ENCODE measurements at places on chromosomes 3 and 15. TPM values are rescaled to one million over a fixed set of nuclear protein-coding genes. Genes with fewer than 3 reads are reported as not detected.

DNA sequence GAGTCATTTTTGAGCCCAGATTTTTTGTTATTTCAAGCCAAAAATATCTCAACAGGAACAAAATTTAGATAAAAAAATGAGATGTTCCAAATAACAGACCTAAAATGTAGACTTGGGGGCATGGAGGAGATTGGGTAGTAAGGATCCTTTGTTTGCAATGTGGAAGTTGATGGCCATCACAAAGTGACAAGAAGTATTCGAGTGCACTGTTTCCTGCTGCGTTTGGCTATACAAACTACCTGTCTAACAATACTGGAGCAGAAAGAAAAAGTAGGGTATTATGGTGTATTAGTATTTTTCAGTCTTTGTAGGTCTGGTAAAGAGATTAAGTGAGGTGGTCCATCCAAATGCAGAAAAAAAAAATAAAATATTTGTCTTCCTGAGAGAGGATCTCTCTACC is 284.2 kb downstream of the C3orf38 start:
- no peak for DNase-seq

GRCh38 chr3:139261754-139262586 is 81.8 kb upstream of the MRPS22 start:
- no peak for DNase-seq

DNA sequence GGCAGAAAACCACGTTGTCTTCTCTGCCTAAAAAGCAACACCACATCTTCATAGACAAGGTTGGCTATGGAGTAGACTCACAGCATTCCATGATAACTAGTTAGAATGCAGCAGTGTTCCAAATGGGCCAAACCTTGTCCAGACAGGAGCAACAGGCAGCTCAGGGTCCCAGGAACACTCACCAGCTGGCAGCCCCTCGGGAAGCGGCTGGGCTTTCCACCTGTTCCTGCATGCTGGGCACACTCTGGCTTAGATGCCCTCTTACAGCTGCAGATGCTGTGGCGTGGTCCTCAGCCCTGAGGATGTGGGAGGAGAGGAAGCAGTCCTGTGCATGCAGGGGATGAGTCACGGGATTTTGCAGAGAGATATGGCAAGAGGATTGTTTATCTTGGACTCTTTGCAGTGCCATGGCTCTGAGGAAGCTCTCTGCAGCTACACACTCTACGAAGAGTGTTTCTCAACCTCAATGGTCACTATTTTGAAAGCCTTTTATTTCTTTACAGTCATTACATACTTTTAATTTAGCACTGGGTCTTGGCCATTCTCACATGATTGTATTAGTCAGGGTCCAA is 11.3 kb downstream of the NRROS start:
- DNase-seq: peak; percentile 97

DNA sequence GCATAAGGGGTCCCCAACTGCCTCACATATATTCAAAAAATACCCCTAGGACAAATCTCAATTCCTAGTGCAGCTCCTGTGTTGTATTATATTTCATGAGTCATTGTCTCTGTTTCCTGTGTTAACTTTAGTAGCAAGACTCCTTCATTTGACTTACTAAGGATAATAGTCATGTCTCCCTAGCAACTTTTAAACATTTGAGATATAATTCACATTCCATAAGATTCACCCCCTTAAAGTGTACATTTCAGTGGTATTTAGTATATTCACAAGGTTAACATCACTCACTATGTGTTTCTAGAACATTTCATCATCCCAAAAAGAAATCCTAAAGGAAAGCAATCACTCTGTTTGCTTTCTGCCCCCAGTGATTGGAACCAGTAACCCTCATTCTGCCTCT is 121.3 kb upstream of the WNT7A start:
- no peak for DNase-seq

DNA sequence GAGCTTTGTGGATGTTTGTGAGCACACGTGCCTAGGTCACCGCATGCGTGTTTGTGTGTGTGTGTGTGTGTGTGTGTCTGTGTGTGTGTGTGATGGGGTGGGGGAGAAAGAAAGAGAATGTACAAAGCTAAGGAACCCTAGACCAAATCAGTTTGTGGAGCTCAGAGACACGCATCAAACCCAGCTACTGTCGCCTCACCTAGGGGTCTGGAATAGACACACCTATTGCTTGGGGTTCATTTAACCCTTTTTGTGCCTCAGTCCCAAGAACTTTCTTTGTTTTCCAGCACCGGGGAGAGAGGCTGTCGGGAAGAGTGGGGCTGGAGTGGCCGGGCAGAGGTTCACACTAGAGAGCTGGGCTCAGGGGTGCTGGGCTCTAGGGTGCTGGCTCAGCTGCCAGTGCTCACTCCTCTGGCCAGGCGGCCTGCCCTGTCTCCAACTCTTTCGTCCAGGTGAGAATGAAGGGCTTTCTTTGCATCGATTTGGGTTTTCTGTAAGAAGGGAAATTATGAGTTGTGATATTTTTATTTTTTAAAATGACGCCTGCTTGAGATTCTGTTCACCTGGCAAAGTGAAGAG is 221.6 kb downstream of the MEIS2 start:
- DNase-seq: no peak

Gene TMCO5A
- not detected for total RNA-seq

Gene CPN2
- not detected for total RNA-seq

Gene LMAN1L
- not detected for total RNA-seq

Measured in A172 (cell line).